ENCODE measurements at places on chromosomes 6 and 20.

- DNase-seq: no peak
Observed at GRCh38 chr6:112199001-112199403, 55.4 kb downstream of the LAMA4 start.

GRCh38 chr6:16496210-16496609 lies 257.8 kb downstream of the GMPR start:
- DNase-seq: no peak

- DNase-seq: no peak
Observed at GRCh38 chr6:99416892-99417767, 8.0 kb downstream of the PNISR start.

DNA sequence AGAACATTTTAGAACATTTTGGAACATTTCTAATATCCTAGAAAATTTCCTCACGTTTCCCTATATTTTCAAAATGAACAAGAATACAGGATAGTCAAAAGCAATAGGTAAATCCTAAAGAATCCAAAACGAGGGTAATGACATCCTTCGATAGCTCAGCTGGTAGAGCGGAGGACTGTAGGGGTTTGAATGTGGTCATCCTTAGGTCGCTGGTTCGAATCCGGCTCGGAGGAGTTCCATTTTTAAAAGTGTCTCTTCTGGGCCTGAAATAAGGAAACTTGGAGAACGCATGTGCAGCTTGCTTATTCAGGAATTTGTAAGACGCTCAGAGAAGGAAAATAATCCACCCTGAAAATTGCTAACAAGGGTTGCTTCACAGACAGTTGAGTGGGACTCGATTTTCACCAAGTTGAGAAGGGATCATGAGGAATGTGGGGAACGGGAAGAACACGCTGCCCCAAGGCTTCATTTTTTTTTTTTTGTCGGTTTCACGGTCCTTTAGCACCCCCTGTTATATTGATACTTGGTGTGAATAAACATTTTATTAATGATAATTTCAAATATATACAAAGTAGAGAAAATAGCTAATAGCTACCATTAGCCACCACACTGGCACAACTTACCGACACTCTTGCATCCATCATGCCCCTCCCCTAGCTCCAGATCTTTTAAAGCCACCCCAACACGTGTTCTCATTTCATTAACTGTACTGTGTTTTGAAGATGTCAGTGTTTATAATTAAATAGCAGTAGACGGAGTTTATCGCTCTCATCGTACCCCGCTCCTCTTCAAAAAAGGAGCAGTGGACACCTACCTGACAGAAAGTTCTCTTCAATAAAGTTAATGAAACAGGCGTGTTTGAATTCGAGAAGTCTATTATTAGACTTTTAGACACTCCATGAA lies 1.8 kb upstream of the ABT1 start:
- DNase-seq: peak; percentile 92

- DNase-seq: no peak
Observed at GRCh38 chr6:115514656-115515055, 546.0 kb downstream of the FRK start.

DNA sequence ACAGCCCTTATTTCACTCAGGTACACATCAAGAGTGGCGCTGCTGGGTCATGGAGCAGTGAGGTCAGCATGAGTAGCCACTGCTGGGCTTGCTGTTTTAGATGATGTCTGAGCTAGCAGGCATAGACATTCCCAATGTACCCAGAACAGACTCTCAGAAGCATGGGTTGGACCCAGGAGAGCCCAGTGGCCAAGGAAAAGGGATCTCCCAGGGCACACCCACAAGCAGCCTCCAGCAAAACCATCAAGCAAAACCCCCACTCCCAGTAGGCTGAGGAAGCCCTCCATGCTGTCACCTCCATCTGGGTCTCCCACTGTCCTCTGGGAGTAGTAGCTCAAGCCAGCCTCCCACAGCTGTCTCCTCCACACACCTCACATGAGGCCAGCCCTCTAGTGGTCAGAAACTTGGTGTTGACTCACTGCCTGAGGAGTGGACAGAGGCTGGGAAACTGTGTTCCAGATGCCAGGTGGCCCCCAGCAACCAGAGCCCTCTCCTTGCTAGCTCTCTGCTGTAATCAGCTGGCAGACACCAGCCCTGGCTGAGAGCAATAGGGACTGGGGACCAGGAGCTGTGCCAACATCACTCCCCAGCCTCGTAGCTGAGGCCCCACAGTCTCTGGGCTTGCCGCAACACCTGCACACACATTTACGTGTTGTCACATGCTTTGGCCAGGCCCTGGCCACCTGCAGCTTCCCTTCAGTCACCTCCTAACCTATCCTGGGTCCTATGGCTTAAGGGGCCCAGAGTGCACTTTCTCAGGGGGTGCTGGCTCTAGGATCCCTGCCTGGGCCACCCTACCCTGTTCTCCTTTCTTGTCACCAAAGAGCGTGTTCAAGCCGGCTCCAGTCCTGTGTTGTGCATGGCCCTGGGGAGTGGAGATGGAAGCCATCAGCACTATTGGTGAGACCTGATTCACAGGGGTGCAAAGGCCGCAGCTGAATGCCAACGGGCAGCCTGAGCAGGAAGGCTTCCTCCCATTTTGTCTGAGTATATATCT lies 1.9 kb upstream of the AP5S1 start:
- DNase-seq: peak; percentile 81

- no peak for DNase-seq
Observed at GRCh38 chr6:161976553-161976952, 702.7 kb upstream of the AGPAT4 start.

DNA sequence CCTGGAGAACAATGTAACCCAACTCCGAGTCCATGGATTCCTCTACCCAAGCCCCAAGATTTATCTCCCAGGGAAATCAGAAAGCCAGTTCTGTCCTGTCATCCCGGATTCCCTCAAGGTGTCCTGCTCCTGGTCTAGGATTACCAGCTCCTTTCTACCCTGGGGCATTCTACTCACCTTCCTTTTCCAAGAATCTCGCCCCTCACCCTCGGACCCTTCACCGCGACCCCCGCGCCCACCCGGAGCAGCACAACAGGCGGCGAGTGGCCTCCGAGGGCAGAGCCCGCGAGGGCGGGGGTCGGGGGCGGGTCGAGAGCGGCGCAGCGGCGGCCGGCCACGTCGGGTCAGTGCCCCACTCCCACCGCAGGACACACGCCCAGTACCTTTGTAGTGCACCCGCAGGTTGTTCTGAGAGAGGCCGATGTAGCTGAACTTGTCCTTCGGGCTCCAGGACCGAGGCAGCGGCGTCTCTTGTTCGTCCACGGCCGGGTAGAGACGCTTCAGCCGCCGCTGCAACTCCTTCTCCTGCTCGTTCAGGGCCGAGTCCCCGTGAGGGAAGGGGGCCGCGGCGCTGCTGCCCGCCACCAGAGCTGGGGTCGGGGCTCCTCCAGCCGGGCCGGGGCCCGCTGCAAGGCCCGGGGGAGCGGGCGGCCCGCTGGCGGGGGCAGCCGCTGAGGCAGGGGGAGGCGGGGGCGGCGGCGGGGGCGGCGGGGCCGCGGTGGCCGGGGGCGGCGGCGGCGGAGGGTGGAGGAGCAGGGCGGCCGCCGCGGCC lies 897 bp downstream of the RANBP9 start:
- peak; percentile 53 for DNase-seq

DNA sequence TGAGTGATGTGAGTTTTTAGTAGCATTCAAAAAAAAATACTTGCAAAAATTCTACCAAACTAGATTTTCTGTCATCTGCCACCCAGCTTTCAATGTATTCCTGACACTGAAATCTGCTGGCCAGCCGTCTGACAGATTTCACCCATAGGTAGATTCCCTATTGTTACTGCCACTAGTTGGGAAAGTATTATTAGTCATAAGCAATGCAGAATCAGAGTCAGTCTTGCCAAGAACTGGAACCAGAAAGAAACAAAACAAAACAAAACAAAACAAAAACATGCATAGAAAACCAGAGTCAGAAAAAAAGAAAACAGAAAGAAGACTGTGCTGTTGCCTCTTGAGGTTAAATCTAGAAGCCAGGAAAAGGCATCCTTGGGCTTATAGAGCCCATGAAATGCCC lies 293.1 kb upstream of the KCNQ5 start:
- no peak for DNase-seq

GRCh38 chr6:158501360-158502262 lies 58.3 kb upstream of the TMEM181 start:
- DNase-seq: no peak

DNA sequence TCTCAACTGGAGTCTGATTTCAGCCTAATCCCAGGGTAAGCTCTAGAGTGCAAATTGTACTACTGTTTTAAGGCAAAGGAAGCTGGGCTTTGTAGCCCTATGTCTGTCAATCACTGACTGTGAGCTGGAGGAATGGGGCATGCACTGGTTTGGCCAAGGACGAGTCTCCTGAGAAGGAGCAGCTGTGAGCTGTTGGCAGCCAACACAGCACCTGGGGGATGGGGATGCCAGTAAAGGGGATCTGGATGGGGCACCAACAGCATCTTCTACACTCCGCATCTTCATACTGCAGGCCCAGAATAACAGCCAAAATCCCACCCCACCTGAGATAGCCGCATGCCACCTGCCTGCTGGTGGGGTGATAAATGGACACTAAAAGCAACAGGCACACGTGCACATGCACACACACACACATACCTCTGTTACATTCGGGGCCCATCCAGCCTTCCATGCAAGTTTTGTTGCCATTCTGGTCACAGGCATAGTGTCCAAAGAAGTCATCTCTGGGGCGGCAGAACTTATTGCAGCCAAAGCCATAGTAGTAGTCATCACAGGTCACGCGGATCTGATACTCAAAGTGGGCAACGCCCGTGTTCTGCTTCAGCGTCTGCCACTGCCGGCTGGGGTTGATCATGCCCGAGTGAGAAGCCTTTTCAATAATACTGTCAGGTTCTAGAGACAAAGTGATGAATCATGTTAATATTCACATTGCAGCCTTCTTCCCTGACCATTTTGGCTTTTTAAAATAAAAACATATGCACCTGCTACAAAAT lies 15.6 kb downstream of the JAG1 start:
- DNase-seq: peak; percentile 79

- DNase-seq: no peak
Observed at GRCh38 chr6:72216222-72217068, 330.1 kb downstream of the RIMS1 start.

DNA sequence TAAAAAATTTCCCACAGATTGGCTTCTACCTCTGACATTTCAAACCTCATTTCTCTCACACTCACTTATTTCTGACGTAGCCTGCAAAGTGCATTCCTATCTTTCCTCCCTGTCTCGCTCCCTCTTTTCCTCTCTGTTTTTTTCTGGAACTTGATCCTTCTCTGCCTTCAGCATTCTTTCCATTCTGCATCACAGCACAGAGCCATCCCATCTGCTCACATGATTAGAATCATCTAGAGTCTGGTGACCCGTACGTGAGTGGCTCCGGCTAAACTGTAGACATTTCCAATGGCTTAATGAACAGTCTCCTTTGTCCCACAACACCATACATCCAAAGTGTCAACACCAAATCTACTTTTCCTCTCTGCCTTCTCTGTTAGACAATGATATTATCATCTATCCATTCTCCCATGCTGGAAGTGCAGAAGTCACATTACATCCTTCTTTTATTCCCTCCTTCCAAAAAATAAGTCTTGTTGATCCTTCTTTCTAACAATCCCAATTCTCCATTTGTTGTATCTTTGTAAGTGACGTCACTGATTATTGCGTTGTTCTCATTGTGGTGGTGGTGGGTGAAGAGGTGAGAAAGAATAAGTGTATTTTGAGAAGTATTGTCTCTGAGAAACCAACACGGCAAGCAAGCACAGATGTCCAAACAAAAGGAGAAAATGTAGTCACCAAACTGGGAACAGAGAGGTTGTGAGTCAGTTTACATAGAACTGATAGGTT lies 41.6 kb downstream of the OPRM1 start:
- DNase-seq: peak; percentile 6

DNA sequence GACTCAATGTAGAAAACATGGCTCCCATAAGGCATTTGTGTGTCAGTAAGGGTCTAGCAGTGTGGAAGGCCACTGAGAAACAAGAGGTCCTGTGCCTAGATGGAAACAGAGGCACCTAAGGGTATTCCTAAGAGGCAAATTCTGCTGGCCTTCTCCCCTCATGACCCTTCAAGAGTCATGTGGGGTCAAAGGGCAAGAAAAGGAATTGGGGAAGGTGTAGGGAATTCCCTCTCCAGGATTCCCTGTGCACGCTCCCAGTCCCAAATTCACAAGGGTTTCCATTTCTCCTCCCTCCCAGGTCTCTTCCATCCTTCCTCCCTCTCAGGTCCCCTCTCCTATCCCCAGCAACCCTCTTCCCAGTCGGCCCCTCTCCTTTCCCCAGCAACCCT lies 568 bp downstream of the AGPAT1 start:
- DNase-seq: no peak

DNA sequence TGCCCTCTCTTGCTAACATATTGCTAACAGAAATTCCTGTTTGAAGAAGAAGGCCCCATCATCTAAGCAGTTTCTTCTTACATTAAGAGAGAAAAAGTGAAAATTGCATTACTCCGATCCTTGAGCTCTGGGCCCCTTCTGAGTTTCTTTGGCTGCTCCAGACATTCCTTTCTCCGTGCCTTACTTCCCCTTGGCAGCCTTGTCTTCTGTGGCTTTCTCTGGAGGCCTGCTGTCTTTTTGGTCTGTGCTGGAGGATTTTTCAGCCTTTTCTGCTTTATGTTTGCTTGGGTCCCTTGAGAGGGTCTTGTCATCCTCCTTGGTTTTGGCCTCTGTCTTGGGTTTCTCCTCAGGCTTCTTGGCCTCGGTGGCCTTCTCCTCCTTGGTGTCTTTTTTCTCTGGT lies 378.8 kb upstream of the CHD6 start:
- no peak for DNase-seq

- DNase-seq: no peak
Observed at GRCh38 chr20:12788632-12789299, 220.0 kb upstream of the SPTLC3 start.

GRCh38 chr20:7207186-7207798 lies 439.8 kb downstream of the BMP2 start:
- DNase-seq: peak; percentile 60

DNA sequence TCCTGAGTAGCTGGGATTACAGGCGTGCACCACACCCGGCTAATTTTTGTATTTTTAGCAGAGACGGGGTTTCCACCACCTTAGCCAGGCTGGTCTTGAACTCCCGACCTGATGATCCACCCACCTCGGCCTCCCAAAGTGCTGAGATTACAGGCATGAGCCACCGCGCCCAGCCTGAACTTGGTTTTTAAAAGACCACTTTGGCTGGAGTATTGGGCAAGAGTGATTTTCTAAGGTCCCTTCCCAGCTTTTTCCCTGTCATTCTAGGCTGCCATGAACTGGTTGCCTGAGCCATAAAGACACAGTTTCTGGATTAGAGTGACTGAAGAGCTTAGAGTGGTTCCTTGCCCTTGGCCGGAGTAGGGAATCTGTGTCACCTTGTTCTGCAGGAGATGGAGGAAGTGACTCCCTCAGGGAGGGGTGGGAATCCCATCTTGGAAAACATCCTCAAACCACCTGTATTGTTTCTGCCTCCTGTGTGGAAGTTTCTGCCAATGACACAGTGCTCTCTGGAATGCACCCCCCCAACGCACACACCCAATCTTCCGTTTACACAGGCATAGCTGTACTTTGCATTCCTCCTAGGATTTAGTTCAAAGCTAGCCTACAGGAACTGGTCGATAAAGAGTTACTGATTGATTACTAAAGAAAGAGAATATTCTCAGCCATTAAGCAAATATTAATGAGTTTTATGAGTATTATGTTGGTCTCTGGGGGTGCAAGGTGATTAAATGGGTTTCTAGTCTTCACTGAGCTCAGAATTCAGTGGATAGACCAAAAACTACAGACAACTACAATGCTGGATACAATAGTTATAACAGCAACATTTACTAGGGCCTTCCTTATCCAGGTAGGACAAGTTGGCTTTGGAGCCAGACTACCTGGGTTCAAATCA lies 18.2 kb downstream of the BCL2L1 start:
- peak; percentile 98 for DNase-seq
